Hypothalamus (tissue), 51 donors: ENCODE measurements at places on chromosomes 5 and 9.

- DNase-seq: no peak
Observed at GRCh38 chr5:171586436-171586835, 167.0 kb downstream of the FGF18 start.

DNA sequence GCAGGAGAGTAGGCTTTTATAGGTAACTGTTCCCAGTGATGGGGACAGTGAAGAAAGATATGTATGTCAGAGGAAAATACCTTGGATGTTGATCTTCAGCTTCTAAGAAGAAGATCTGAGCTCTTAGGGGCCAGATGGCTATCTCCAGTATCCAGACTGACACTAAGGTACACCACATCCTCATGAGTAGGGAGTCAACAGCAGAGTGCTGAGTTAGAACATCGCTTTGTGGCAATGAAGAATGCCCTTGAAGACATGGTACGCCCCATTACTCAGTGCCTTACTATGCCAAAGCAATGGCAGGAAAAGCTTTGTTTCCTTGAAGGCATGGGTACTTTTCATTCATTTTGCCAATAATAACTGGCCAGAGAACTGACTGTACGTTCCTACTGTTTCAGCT is 263.7 kb downstream of the CEMIP2 start:
- DNase-seq: no peak

DNA sequence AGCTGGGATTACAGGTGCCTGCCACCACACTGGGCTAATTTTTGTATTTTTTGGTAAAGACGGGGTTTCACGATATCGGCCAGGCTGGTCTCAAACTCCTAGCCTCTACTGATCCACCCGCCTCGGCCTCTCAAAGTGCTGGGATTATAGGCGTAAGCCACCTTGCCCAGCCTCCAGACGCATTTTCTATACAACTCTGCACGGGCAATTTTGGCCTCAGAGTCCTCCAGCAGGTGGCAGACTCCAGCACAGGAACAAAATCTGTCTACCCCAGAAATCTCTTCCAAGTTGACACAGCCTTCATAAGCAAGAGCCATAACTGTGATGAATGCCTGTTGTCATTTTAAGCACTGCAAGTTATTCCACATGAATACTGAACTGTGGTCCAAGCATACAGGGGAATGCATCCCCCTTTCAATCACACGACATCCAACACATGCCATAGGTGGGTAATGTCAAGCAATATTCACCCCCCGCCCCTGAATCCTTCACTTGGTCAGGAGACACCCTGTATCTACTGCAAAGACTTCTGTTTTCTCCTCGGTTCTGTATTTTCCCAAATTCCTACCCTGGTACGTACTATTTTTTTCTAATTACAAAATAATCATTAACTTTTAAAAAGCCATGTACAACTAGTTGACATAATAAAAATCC is 50.8 kb downstream of the ALDH7A1 start:
- no peak for DNase-seq

GRCh38 chr5:59066367-59067163 is 483.7 kb downstream of the RAB3C start:
- DNase-seq: no peak
